Activated naive CD8-positive, alpha-beta T cell treated with anti-CD3 and anti-CD28 coated beads, Interleukin-2, amount 10 ng/mL, durations not matched to agents 7 days and 5 days (primary cell): ENCODE measurements at places on chromosomes 11 and 22. TPM values are rescaled to one million over a fixed set of nuclear protein-coding genes. Genes with fewer than 3 reads are reported as not detected.

- no peak for DNase-seq
Measured at GRCh38 chr11:76513654-76514034, 68.8 kb downstream of the EMSY start.

- DNase-seq, result no peak
Measured at GRCh38 chr11:134236834-134237556, 12.5 kb downstream of the VPS26B start.

DNA sequence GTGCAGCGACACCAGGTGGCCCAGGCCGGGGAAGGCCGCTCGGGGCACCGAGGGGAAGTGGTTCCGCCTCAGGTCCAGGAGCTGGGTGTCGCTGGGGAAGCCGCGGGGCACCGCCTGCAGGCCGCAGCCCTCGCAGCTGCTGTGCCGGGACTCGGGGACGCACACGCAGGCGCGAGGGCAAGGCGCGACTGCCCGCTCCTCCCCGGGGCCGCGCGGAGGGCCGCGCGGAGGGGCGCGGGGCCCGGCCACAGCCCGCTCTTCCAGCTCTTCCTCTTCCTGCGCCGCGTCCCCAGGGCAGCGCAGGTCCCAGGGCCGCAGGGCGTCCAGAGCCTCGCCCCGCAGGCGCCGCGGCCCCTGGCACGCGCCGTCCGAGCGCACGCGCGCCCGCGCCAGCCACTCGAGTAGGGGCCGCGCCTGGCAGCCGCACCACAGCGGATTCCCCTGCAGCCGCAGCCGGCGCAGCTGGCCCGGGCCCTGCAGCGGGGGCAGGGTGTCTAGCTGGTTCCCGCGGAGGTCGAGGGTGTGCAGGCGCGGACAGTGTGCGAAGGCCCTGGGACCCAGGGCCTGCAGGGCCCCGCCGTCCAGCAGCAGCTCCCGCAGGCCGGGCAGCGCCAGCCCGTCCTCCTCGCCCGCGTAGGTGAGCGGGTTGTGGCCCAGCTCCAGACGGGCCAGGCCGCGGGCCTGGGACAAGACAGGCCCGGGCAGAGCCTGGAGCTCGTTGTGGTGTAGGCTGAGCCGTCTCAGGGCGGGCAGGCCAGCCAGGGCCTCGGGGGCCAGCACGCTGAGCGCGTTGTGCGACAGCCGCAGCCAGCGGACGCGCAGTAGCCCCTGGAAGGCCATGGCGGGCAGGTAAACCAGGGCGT lies 2.8 kb downstream of the CHADL start:
- peak; percentile 90 for DNase-seq

DNA sequence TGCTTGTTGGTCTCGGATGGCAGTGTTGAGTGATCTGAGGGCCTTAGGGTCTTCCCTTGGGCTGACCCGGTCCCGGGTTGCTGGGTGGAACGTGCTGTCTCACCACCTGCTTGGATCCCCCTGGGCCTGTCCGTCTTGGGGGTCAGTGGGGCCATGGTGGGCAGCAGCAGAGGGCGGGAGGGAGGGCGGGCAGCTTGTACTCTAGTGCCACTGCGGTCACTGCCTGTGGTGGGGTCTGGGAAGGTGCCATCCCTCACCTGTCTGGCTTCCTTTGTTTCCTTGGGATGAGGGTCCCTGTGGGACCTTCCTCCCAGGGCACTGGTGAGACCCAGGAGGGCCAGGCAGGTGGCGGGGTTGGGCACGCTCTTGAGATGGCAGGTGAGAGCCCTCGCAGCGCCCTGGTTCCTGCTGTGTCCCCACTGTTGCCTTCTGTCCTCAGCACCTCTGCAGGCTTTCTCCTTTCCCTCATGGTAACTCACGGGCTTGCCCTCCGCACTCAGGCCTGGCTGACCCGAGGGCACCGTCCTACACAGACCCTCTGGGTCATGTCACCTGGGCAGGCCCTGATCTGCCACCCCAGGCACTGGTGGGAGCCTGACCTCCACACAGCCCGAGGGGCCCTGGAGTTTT lies 34.2 kb downstream of the TBC1D22A start:
- no peak for DNase-seq

GRCh38 chr22:34326901-34327300 lies 406.6 kb upstream of the LARGE1 start:
- no peak for DNase-seq

DNA sequence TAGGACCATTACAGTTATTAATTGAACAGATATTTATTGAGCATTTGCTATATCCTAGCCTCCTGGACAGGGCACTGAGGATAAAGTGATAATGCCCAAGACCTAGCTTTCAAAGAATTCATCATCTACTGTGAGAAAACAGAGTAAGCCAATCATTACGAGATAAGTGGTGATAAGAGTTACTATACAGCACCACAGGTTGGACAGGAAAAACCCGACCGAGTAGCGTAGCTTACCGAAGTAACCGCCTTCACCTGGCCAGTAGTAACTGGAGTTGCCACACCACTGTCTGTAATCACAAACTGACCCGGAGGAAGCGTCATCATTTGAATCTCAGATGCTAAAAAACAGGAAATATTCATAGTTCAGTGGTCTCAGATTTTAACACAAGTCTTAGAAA lies 10.0 kb upstream of the NFRKB start:
- no peak for DNase-seq

MRGPRG gene
- total RNA-seq, result not detected

NCR3LG1 gene
- total RNA-seq, result 2.7 TPM

PKP3 gene
- total RNA-seq, result 0.30 TPM

CLDN5 gene
- not detected for total RNA-seq

KDELR3 gene
- total RNA-seq, result 0.91 TPM
